ENCODE measurements at places on chromosomes 12 and 14.

- no peak for DNase-seq
Measured at GRCh38 chr12:76587428-76588178, 28.0 kb upstream of the OSBPL8 start.

GRCh38 chr12:44184499-44185206 lies 348.8 kb downstream of the TMEM117 start:
- no peak for DNase-seq

GRCh38 chr12:89225808-89226411 lies 126.4 kb downstream of the DUSP6 start:
- DNase-seq = peak; percentile 35

DNA sequence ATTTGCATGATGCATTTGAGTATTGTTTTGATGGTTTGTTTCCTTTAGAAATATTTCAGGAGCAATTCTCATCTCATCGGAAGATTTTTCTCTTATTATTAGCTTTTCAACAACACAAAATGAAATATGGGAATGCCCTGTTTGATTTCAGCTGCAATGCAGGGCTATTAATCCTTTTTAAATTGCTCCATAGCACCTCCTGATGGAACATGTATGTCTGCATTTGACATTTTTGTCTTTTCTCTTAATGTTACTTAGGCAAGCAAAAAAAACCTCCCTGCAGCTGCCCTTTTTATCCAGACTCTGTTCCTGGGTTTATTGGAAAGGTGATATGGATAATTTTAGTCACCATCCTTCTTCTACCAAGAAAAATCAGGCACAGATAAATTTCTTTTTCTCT lies 895.8 kb downstream of the RPS29 start:
- no peak for DNase-seq

GRCh38 chr14:105841022-105842009 lies 314.9 kb downstream of the TMEM121 start:
- DNase-seq = no peak

GRCh38 chr12:10667581-10667980 lies 6.3 kb downstream of the STYK1 start:
- no peak for DNase-seq

- DNase-seq = no peak
Measured at GRCh38 chr14:58774531-58774930, 136.8 kb downstream of the DACT1 start.

GRCh38 chr12:109721276-109721675 lies 7.7 kb downstream of the FAM222A start:
- DNase-seq = no peak

DNA sequence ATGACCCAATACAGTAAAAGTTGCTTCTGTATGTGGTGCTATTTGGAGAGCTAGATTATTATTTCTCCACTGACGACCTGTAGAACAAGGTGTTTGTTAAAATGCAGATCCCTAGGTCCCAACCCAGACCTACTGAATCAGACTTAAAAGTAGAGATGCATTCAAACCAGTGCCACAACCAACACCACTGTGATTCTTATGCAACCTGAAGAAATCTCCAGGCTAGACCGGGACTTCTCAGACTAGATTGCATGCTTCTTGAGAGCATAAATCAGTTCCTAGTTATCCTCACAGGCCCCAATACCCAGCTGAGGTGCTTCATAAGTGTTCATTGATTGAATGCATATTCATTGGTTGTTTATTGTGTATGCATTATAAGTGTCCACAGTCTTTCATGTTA lies 78.2 kb downstream of the SPTSSA start:
- DNase-seq = no peak

- peak; percentile 88 for DNase-seq
Measured at GRCh38 chr12:115155665-115156645, 472.0 kb upstream of the TBX3 start.

DNA sequence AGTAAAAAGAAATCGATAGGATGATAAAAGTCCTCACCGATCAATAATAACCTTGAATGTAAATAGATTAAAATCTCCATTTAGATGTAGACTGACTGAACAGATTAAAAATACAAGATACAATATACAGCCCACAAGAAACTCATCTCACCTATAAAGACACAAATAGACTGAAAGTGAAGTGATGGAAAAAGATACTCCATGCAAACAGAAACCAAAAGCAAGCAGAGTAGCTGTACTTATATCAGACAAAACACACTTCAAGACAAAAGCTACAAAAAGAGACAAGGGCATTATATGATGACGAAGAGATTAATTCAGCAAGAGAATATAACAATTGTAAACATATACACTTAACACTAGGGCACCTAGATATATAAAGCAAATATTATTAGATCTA lies 444.8 kb downstream of the RGS6 start:
- DNase-seq = no peak

- no peak for DNase-seq
Measured at GRCh38 chr12:6336889-6337853, 4.7 kb downstream of the TNFRSF1A start.

- no peak for DNase-seq
Measured at GRCh38 chr14:82412545-82412944, 878.9 kb upstream of the SEL1L start.

DNA sequence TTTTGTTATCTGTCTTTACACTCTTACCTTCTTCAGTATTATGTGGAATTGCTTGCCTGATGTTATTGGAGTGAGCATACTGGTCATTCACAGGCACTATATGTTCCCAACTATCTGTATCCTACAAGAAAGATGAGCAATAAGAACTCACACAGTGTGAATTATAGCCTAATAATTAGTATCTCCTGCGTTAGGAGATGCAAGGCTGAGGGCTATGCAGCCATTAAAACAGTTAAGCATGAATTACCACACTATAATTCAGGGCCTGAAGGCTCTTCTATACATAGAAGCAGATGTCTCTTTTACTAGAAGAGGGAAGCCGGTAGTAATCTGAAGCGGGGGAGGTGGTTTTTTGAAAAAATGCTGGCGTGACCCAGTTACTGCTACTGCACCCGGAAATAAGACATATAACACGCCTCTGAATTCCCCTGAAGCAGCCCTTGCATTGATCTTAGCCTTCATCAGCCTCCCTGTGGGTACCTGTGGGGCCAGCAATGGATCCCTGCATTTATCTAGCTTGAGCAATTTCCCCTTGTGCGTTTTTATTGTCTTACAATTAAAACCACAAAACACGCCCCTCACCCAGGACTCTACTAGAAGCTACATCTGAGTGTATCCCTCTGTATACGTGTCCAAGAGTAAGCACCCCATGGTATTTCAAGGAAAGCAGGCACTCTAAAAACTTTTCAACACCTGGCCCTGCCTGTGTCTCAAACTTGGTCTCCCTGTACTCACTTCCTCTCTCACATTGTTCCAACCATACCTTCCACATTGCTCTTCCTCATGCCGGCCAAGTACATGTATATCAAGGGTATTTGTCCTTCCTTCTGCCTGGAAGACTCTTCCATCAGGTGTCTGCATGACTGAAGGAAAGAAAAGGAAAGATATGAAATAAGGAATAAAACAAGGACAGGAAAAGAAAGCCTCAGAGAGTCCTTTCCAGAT lies 210.9 kb upstream of the ARID2 start:
- DNase-seq = no peak

- no peak for DNase-seq
Measured at GRCh38 chr12:116201908-116202307, 75.6 kb downstream of the MED13L start.

- no peak for DNase-seq
Measured at GRCh38 chr12:18436170-18436569, 174.9 kb downstream of the PIK3C2G start.

DNA sequence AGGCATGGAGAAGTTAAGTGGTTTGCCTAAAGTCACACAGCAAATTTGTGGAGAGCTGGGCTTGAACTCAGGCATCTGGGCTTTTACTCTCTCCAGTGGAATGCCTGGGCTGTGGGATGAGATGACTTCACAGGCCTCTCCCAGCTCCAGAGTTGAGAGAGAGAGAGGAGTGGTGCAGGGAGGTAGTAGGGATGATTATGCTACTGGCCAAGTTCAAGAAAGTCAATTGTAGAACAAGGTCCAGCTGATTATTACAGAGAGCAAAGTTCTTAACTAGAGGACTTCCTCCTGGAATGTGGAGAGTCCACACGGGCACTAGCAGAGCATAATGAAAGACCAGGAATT lies 769 bp upstream of the EMP1 start:
- no peak for DNase-seq

GRCh38 chr12:120101182-120101581 lies 15.4 kb downstream of the RAB35 start:
- no peak for DNase-seq

GRCh38 chr12:89655841-89656240 lies 52.8 kb downstream of the ATP2B1 start:
- DNase-seq = no peak

GRCh38 chr12:122974892-122975789 lies at the start of gene OGFOD2:
TSS of gene OGFOD2 (plus strand) at chr12:122975244. CDS start at chr12:122975252, 8 bp downstream.
- peak; percentile 66 for DNase-seq

DNA sequence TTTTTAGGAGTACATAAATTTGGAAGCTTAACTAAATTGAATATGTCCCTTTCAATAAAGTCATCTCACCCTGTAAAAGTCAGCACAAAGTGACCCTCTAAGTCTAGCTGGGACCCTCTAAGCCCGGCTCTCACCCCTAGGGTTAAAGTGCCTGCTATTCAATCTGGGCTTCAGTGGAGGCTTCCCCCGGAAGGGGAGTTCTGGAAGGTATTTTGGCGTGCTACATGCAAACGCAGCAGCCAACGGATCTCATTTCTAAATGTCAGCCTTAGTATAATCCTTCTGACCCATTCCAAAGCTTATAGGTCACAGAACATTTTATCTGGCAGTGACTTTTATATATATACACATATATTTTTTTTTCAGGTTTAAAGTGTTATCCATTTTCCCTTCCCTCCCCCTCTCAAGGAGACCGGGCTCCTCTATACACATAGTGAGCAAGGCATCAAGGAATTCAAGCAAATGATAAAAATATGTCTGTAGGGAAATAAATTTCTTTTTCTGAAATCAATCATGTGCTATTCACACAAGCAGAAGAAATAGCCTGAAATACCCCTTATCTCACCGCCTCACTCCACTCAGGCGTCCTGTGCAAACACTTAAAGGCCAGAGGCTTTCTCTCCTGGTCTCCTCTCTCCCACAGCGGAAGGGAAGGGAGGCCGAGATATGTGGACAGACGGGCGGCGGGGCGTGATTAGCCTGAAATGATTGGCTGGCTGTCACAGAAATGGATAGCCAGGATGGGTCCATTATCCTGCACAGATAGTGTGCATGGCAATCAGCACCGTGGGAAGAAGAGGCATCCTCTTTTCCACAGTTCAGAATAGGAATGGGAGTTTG lies 301.7 kb downstream of the GALC start:
- no peak for DNase-seq

DNA sequence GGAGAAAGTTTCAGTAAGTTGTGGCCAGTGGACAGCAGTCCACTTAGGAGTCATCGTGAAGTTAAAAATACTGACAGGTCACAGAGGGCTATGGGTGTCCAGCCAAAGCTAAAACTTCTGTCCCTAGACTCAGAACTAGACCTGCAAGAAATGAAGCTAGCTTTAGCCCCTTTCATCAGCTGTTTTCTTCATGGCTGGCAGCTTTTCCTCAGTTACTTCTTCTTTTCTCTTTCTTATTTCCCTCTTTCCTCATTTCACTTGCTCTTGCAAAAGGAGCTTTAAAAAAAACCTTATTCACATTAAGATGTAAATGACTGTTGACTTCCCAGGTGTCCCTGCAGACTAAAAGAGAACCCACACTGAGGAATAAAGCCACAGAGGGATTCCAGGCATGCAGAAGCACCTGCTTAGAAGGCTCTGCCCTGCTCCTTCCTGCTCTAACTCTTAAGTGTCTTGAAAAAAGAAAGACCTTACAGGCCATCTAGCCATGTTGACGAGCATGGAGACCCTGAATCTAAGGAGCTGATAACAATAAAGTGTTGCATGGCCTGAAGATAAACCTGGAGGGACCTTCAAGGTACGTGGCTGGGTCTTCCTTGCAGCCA lies 69.7 kb upstream of the CCND2 start:
- no peak for DNase-seq

DNA sequence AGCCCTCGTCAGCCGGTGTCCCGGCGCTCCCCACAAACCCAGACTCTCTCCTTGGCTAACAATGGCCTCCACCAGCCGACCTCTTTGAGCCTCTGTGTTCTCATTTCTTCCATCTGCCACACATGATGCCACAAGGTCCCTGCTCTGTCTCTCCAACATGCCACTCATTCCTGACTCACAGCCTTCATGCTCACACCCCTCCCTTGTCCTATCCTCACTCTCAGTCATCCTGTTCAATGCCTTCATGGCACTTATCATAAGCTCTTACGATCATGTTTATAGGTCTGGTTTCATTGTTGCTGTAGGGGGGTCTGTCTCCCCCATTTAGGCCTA lies 9.6 kb upstream of the SERPINA11 start:
- DNase-seq = no peak

DNA sequence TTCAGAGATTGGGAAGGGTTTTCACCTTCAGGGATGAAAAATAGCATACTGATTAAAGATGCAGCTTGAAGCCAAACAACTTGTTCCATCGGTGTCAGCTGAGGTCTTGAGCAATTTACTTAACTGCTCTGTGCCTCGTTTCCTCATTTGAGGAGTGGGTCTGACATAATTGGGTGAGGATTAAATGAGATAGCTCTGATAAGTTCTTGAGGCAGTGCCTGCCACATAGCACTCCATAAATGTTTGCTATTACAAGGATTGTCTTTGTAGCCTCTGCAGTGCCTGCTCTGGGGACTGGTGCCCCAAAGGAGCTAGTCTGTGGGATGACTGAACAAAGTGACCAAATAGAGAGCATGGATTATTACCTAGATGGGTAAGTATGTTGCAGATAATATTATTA lies 50.6 kb downstream of the ATP23 start:
- DNase-seq = no peak

- DNase-seq = no peak
Measured at GRCh38 chr12:106774808-106775524, 484 bp downstream of the RIC8B start.

- no peak for DNase-seq
Measured at GRCh38 chr12:48783432-48783831, 5.5 kb downstream of the ADCY6 start.

- DNase-seq = no peak
Measured at GRCh38 chr12:26156201-26156871, 31.5 kb upstream of the BHLHE41 start.

- no peak for DNase-seq
Measured at GRCh38 chr12:106780010-106780631, 5.6 kb downstream of the RIC8B start.

GRCh38 chr12:127263621-127264020 lies 1003.3 kb upstream of the TMEM132C start:
- DNase-seq = no peak

- DNase-seq = no peak
Measured at GRCh38 chr12:118645219-118645618, 268.9 kb downstream of the SUDS3 start.

GRCh38 chr14:50773632-50774541 lies 57.1 kb downstream of the NIN start:
- peak; percentile 36 for DNase-seq

DNA sequence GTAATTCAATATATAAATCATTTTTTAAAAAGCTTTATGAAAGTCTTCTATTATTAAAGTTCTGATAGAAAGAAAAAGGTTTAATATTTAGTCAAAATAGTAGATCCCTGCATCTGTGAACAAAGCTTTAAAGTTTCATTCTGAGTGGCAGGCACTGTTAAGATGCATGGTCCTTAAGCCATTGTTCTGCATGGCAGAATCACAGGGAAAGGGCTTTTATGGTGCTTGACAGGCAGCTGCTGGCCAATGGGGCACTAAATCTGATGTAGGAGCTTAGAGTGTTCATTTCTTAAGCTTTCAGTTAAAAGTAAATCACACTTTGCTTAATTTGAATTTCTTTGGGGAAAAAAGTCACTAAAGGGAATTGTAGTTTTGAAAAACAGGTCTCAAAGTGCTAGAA lies 148.2 kb downstream of the PLEKHA5 start:
- DNase-seq = no peak

Measured in astrocyte of the cerebellum (primary cell).